ENCODE measurements at places on chromosomes 4 and X. TPM values are rescaled to one million over a fixed set of nuclear protein-coding genes. Genes with fewer than 3 reads are reported as not detected.

GRCh38 chrX:27890611-27891010 lies 82.8 kb downstream of the MAGEB10 start:
- DNase-seq = no peak

Gene TMPRSS11B
- not detected for total RNA-seq

- no peak for DNase-seq
These were observed at the start of gene YIPF7 for GRCh38 chr4:44651425-44651824. Gene YIPF7 (minus strand): TSS chr4:44651625. CDS start chr4:44650100, 1,525 bp downstream.

DNA sequence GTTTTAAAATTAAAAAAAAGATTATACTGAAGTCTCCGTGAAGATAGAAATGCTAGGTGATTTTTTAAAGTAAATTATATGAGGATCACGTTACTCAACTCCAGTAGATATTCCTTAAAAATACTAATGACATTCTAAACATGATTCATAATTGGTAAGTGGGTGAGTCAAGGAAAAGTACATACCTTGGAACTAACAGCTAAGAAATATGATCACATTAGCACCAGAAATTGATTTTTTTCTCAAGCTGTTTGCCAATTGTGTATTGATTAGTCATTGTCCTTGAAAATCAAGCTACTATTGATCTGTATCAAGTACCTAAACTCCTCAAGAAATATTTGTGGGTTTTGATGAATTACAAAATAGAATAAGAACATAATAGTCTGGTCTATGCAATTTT lies 362.6 kb upstream of the PPP1R2C start:
- no peak for DNase-seq

Gene PDZD4
- 2.8 TPM for total RNA-seq

- no peak for DNase-seq
These were observed 18.9 kb downstream of the TSPAN5 start for GRCh38 chr4:98639523-98639922.

Gene DRD5
- not detected for total RNA-seq

DNA sequence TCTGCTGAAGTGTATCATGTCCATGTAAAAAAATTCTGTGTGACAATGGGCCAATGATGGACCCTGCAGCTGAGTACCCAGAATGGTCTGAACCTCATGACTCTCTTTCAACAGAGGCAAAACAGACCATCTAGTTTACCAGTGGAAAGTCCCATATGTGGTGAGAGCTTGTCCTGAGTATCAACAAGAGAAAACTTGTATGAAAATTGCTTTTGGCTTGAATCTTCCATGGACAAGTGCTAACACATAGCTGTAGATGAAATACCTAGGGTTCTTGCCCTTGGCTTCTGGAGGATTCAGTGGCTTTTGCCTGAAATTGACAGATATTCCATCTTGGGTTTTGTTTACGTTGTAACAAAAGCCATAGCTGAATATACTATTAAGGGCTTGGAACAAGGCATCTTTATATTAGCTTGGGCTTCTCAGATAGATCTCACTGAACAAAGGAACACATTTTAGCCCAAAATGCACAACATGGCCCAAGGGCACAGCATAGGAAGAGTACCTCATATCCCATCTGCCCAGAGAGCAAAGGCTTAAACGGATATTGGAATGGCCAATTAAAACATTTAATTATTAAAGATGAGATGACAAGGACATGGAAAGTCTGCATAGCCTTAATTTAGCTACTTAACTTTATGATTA lies 128.5 kb upstream of the HPGD start:
- no peak for DNase-seq

Gene PNMA6F
- not detected for total RNA-seq
